NCI-H2029 (cell line): ENCODE measurements at places on chromosomes 6 and 20.
A peak's percentile ranks its signal among the peaks of the same experiment; 100 is the strongest.

GRCh38 chr6:69974193-69974592 lies 107.8 kb downstream of the COL19A1 start:
- DNase-seq: peak; percentile 15

GRCh38 chr6:158500016-158500735 lies 59.7 kb upstream of the TMEM181 start:
- DNase-seq: peak; percentile 65

GRCh38 chr20:12575352-12576095 lies 433.2 kb upstream of the SPTLC3 start:
- DNase-seq: peak; percentile 13

- peak; percentile 73 for DNase-seq
These were observed 159.7 kb upstream of the RPS6KA2 start for GRCh38 chr6:166786704-166787293.

DNA sequence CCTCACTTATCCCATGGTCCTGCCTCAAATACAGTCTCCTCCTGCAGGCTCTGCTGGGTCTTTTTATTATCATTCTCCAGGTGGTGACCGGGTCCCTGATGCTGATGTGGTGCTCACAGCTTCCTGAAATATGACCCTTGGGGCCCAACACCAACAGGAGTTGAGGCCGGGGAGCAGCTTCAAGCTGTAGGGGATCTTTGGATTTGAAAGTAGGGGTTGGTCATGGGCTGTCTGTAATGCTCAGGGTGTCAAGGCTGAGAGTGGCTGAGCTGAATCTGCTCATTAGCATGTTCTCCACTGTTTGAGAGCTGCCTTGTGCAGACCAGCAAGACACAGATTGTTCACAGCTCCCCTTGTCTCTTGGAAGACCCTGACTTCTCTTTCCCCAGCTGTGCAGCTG lies 35.5 kb downstream of the HLA-F start:
- no peak for DNase-seq

DNA sequence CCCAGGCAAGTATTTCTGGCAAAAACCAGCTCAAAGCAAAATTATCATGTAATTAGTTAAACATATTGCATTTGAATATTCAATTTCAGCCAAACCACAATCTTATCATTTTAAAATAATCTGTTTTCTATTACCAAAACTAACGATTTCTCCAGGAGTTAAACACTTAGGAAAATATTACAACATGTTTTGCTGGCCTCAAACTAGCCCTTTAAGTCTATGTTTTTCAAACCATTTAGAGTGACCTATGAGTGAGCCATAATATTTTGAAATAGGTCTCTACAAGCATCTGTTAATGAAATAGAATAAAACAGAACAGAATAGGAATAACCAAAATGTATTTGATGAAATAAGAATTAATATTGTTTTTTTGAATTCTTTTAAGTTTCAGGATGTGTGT lies 370.9 kb downstream of the COL12A1 start:
- DNase-seq: no peak

DNA sequence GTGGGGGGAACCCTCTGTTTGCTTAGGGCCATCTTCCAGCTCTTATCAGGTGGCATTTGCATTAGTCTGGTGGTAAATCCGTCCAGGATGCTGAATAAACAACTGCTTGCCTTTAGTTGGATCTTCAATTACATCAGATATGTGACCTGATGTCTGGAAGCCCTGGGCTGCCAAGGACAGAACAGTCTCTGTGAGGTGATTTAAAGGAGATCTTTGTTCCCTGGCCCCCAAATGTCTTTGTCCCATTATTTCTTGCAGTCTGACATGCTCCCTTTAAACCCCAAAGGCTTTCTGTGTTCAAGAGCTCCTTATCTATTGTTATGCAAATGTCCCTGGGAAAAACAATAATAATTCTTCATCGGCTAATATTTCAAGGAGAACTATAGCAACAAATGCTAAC lies 84.6 kb upstream of the SPTLC3 start:
- DNase-seq: no peak

DNA sequence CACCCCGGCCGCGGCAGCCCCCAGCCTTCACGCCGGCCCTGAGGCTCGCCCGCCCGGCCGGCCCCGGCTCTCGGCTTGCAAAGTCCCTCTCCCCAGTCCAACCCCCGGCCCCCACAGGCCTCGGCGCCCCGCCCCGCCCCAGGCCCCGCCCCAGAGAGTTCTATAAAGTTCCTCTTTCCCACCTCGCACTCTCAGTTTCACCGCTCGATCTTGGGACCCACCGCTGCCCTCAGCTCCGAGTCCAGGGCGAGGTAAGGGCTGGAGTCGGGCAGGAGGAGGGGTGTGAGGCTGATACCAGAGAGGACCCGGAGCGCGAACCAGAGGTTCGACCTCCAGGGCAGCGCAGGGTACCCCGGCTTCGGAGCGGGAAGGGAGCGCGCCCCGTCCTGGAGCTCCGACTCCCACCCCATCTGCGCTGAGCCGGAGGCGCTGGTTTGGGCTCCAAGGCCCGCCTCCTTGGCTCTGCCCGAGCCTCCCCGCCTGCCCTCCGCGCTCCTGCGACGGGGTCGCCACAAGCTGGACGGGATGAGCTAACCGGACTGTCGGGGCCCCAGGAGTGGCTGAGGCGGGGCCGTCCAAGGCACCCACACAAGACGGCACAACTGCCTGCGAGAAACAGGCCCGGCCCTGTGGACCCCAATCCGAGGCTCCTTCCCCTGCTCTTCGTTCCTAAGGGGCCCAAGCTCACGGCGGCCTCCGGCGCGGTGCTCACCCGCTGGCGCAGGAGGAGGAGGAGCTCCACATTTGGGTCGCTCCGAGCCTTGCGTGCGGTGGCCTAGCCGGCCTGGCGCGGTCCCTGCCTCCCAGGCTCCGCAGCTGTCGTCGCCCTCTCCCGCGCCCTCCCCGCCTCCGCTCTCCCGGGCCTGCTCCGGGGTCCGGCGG lies at the start of gene IRF4:
Gene IRF4, plus strand, starts transcription at position 194 of the 882 bp plus-strand sequence. CDS start 1,401 bp downstream, outside the sequence.
- DNase-seq: no peak
